Fibroblast of skin of left biceps (primary cell): ENCODE measurements at places on chromosomes 3 and 15.

DNA sequence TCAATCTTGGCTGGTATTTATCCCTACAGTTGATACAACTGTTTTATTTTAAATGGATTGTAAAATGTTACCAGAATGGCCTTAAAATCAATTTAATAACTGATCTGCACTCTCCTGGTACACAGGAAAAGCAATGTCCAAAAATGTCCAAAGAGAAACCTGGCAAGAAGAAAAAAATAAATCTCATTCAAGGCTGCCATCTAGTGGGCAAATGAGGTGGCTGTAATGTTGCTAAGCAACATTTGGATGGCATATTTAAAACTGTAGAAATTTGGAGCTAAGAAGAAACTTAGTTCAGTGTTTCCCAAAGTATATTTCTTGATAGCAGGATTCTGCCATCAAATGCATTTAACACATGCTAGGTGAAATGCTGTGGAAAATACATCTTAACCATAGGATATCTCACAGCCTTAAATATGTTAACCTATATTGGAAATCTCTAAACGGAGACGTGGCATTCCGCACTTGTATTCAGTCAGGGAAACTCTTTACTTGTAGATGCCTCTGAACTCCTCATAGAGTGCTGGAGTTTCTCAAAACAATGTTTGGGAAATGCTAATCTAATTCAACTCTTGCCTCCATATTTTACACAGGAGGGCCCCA, 216.8 kb downstream of the ERC2 start:
- peak; percentile 32 for DNase-seq

DNA sequence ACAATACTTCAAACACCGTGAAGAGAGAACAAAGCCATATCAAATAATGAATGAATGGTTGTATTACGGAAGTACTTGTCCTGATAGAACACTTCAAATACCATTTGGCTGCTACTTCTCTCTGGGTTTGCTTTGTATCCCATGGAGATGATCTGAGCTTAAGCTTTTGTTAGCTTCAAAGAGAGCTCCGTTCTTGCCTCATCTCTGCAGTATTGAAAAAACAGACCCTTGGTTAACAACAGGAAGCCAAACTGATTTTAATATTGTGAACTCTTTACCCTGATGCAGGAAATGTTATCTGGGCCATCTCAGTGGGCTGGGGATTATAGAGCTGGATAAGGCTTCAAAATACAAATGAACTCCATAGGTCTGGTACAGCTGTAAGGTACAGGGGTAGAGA, 101.0 kb downstream of the CHL1 start:
- DNase-seq, result no peak

GRCh38 chr3:101865751-101866509, 16.6 kb downstream of the NFKBIZ start:
- no peak for DNase-seq

DNA sequence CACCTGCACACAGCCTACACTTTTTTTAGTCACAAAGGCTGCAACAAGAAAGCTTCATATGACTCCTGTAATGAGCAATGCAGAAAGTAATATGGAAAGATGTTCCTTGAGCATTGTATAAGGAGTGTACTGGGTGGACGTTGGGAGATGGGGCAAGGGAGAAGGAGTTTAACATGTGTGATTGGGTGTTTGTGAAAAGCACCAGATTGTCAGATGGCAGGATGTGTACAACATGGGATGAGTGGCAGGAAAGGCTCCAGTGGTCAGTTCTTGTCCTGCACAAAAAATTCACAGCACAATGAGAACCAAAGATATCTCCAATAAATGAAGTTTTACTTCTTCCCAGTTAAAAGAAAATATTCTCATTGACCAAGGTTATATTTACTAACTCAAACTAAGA, 255.1 kb downstream of the EPHA3 start:
- DNase-seq, result no peak

GRCh38 chr15:59053482-59053881, 51.5 kb upstream of the CCNB2 start:
- DNase-seq, result no peak

GRCh38 chr3:194206320-194206719, 70.4 kb downstream of the HES1 start:
- DNase-seq, result no peak

GRCh38 chr15:27764339-27764738, 334.8 kb downstream of the OCA2 start:
- no peak for DNase-seq

DNA sequence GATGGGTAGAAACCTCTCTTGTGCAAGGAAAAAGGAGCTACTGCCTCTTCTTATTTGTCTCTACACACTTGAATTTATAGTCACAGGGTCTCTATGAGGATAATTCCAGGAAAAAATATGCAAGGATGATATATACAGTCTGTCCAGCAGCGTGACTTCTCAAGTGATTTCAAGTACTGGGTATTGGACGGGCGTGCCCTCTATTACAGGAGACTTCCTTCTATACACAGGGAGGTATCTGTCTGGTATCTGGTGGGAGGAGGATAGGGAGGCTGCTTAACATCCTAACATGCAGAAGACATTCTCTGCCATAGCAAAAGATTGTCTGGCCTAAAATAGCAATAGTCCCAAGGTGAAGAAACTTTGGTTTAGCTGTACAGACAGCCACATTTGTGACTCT, 146.1 kb downstream of the TPRG1 start:
- DNase-seq, result no peak

DNA sequence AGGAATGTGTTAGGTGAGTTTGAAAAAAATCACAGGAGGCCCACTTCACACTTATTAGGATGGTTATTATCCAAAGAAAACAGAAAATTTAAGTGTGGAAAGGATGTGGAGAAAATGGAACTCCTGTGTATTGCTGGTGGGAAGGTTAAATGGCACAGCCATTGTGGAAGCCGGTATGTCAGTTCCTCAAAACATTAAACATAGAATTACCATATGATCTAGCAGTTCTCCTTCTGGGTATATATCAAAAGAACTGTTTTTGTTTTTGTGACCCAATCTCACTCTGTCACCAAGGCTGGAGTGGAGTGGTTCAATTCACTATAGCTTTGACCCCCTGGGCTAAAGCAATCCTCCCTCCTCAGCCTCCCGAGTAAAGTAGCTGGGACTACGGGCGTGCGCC, 10.4 kb upstream of the ZFYVE19 start:
- no peak for DNase-seq

DNA sequence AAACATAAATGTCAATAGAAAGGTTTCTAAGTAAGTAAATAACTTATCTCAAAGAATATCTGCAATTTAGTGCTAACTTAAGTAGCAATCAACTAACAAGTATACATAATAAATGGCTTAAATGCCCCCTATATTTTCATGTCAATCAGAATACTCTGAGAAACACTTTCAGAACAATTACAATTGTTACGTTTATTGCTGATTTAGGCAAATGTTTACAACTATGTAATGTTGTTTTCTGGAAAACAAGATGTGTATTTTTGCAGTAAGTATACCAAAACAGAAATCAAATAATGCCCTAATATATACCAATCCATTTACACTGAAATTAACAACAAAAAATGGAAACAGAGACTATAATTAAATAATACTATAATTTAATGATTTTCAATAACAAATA, 13.2 kb downstream of the TUBGCP5 start:
- no peak for DNase-seq

DNA sequence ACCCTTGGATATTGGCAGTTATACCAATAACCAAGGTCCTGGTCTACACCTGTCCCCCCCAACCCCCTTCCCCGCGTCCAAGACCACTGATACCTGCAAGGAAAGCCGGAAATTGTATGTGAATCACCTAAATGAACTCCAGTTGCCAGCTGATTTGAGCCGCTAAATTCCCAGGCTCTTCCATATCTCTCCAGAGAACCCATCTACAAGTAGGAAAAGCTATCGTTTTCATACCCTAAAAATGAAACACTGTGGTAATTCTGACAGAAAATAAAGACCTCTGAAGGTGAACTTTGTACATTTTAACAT, 114.2 kb upstream of the ICE2 start:
- DNase-seq, result no peak

GRCh38 chr15:34014556-34014955, 24.4 kb downstream of the AVEN start:
- DNase-seq, result no peak

- DNase-seq, result no peak
Measured at GRCh38 chr3:8854656-8855055, 85.2 kb upstream of the OXTR start.

DNA sequence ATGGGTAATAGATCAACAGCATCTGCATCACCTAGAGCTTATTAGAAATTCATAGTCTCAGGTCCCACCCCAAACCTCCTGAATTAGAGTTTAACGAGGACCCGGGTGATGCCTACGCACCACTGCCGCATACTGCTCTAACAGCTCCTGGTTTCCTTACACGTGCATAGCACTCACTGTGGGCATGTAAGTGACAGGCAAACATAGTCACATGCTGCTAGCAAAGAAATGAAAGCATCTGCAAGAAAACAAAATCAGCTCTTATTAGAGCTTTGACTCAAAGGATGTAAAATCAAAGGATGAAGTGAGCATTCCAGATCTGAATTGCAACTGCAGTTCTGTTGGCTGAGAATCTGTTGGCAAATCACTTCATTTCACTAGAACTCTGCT, 19.1 kb upstream of the RIOX2 start:
- DNase-seq, result no peak

- no peak for DNase-seq
Measured at GRCh38 chr15:53522991-53523390, 236.5 kb downstream of the WDR72 start.

DNA sequence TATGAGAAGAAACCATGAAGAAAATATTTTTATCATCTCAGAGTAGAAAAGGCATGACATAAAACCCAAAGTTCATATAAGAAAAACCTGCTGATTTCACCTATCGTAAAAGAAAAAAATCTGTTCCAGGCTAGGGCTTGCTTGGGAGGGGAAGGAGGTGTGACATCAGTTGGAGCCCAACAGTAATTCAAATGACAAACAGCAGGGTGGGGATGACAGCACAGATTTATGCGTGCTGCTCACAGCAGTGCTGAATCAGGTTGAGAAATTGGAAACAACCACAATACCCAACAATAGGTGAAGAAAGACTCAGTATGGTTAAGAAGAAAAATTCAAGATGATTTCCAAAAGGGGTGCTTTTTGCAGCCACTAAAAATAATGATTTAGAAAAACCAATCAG, 172.4 kb downstream of the PDE8A start:
- no peak for DNase-seq

GRCh38 chr15:69159805-69160140, 662 bp upstream of the GLCE start:
- DNase-seq, result no peak

GRCh38 chr3:167909952-167910351, 174.4 kb downstream of the SERPINI1 start:
- DNase-seq, result no peak

- no peak for DNase-seq
Measured at GRCh38 chr15:85588677-85589076, 206.0 kb downstream of the KLHL25 start.

DNA sequence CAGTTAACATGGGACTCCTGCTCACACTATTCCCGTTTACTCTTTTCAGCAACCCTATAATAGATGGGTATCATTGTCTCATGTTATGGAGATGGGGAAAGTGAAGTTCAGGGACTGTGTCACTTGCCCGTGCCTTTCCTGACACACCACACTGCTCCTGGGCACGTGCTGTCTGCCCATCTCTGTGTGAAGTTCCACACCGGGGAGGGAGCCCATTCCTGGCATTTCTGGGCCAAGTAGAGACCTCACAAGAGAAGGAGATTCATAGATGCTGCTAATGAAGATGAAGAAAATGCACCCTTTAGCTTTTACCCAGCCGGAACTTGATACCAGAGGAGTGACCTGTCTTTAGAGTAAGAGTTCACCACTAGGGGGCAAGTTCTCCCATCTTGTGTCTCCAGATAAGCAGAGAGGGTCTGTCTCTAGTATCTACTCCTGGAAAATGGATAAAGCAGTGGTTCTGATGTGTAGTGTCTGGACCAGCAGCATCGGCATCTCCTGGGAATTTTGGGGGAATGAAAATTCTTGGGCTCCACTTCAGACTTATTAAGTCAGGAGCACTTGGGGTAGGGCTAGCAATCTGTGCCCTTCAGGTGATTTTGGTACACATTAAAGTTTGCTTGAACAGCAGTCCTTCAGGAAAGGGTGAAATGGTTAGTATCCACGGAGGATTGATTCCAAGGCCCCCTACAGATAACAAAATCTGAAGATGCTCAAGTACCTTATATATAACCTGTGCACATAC, 2.0 kb upstream of the TOPBP1 start:
- DNase-seq, result no peak

DNA sequence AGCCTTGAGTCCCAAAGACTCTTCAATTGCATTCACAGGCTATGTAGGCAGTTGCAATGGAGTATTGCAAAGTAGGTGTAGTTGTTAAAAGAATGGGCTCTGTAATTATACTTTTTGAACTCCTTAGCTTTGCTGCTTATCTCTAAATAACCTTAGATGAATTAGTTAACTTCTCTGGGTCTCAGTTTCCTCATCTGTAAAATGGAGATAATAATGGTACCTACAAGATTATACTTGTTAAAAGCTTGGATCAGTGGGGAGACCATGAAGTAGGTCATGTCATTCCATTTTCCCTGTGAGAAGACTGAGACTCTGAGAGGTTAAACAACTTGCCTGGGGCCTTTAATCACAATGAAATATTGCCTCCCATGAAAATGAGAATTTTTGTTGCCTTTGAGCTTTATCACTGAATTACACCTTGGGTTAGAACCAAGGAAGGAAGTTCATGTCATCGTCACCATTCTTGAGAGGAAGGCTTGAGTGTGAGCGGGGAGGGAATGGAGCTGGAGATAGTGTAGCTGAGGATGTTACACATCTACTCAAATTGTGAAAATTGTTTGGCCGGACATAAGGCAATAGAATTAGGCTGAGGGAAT, 38.1 kb downstream of the CTDSPL start:
- no peak for DNase-seq

DNA sequence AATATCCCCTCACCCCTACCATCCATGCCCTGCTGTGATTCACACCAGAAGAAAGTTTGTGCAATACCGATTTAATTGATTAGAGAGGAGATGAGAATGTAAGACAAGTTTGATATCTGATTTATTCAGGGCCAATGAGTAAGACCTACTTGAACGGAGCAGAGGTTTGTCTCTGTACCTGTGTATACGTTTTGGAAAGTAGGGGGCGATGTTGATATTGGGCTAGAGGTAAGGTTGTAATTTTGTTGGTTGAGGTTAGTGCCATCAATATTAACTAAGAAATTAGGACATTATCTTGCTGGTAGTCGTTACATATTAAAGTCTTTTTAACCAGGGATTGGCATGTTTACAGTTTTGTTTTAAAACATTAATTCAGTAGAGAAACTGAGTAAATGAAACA, 20.5 kb downstream of the EAF2 start:
- no peak for DNase-seq

- no peak for DNase-seq
Measured at GRCh38 chr15:69958496-69959084, 139.1 kb downstream of the TLE3 start.

- DNase-seq, result no peak
Measured at GRCh38 chr15:68637767-68638404, 59.1 kb downstream of the CORO2B start.

DNA sequence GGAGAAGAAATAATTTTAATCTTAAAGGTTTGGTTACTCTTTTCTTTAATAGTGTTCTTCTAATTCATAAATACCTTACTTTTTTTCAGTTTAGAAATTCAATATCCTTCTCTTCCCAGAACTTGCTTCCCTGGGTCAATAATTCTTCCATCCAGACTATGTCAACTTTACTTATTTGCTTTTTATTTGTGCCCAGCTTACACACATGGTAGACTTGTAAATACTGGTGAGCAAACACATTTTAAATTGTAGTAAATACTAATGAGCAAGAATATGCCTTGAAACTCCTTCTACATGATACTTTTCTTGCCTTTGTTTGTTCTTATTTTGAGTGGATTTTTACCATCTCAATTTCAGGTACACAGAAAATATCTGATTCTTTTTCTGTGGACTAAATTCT, 33.7 kb downstream of the SST start:
- no peak for DNase-seq

- peak; percentile 81 for DNase-seq
Measured at GRCh38 chr15:34055868-34056595, 17.0 kb upstream of the AVEN start.
